Hindlimb muscle (tissue), 1 donor: ENCODE measurements at places on chromosomes 12 and 14.
A peak's percentile ranks its signal among the peaks of the same experiment; 100 is the strongest.

GRCh38 chr12:67471810-67472209, 176.7 kb upstream of the DYRK2 start:
- no peak for DNase-seq

GRCh38 chr12:67080637-67081036, 188.5 kb upstream of the CAND1 start:
- no peak for DNase-seq

GRCh38 chr12:104852102-104852501, 106.0 kb downstream of the SLC41A2 start:
- no peak for DNase-seq

- DNase-seq: no peak
Observed at GRCh38 chr12:62659453-62660295, 193.0 kb downstream of the MON2 start.

DNA sequence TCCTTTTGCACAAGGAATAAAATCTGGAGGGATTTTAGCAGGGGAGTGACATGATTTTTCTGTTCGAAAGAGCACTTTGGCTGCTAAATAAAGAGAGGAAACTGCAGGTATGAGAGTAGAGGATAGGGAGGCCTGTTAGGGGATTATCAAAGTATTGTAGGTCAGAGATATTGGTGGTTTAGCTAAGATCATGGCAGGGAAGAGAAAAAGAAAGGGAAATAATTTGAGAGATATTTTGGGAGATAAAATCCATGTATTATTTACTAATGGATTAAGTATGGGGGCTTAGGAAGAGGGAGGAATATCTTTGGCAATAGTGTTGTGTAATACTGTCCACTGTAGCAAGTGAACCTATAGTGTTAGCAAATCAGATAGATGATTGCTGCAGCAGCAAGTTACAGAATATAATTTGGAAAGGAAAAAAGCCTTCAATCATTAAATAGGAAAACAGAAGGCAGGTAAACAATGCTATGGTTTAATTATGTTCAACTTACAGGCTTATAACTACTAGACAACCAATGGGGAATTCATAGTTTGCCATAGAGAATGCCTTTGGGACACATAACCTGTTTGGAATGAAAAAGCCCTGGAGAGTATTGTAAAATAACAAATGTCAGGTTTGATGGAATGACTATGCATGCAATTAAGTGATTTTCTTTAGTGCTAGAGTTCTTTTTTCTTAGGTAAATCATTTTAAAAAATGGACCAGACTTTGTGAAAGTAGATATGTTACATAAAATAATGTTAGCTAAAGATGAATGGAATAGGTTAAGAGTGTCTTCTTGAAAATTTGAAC, 50.5 kb downstream of the ADIPOR2 start:
- DNase-seq: no peak

DNA sequence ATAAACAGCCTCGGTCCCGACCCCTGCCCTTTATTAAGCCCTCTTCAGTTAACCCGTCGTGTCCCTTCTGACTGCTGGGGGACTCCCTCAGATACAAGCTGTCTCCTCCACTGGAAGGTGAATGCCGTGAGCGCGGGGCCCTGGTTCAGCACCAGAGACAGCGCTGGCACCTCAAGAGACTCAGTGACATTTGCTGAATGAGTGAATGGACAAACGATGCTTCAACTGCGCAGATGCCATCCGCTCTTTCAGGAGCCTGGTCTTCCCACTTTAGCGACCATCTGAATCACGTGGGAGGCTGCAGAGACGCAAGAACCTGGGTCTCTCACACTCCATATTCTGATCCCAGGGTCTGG, 92.6 kb upstream of the SFSWAP start:
- peak; percentile 19 for DNase-seq

- DNase-seq: no peak
Observed at GRCh38 chr12:8644345-8645248, 18.0 kb downstream of the MFAP5 start.

GRCh38 chr14:55747186-55747585, 167.2 kb downstream of the KTN1 start:
- no peak for DNase-seq

GRCh38 chr12:112115259-112116045, 6.9 kb upstream of the NAA25 start:
- DNase-seq: no peak

DNA sequence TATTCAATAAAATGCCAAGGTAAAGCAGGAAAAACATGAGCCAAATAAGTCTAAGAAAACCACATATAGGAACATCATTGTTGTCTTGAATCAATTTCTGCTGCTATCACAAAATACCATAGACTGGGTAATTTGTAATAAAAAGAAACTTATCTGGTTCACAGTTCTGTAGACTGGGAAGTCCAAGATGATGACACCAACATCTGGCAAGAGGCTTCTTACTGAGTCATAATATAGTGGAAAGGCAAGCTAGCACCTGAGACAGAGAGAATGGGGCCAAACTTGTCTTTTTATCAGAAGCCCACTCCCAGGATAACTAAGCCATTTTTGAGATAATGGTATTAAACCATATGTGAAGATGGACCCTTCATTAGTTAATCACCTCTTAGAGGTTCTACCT, 975.9 kb downstream of the FLRT2 start:
- DNase-seq: no peak

DNA sequence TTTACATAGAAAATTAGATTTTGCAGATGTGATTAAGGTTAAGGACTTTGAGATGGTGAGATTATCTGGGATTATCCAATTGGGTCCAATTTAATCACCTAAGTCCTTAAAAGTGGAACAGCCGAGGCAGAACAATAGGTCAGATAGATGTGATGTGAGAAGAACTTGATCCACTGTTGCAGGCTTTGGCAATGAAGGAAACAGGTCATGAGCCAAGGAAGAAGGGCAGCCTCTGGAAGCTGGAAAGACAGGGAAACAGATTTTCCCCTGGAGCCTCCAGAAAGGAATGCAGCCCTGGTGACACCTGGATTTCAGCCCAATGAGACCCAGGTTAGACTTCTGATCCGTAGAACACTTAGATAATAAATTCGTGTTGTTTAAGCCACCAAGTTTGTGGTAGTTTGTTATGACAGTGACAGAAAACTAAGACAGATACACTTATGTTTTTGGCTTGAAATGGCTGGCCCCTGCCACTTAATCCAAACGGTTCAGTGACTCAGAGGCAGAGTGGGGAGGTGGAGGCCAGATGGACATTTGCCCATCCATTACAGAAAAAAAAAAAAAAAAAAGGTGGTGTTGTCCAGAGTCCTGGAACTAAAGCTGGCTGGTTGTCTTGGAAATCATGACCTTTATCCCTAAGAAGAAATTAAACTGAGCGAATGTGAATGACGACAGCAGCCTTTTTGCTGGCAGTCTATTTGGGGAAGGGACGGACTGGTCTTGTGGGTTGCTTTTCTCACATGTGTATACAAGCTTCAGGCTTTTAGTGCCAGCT, 181.9 kb upstream of the NRXN3 start:
- DNase-seq: no peak

DNA sequence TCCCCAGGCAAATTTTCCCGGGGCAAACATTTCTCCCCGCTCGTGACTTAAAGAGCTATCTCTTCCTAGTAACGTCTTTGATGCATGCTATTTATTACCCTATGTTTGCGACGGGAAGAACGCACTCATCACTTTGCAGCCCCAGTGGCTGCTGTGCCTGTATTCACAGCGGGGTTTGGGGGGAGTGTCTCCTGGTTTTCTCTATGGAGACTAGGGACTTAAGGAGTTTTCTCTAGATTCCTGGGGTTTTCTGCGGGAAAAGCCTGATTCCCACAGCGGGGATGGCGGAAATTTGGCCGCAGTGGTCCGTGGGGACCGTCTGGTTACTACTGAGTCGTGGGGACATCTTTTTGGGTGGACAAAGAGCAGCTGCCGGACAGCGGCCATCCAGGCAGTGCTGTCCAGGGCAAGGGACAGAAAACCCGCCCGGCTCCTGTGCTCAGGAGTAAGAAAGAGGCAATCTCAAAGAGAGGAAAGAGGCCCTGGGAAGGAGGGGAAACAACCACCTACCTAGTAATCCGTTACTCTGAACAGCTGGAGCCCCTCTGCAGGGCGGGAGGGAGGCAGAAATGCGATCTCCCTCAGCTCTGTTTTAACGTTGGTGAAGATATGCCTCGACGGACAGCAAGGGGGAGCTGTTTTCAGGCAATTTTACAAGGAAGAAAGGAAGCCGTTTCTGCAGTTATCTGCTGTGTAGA, 771 bp upstream of the AVPR1A start:
- peak; percentile 61 for DNase-seq

DNA sequence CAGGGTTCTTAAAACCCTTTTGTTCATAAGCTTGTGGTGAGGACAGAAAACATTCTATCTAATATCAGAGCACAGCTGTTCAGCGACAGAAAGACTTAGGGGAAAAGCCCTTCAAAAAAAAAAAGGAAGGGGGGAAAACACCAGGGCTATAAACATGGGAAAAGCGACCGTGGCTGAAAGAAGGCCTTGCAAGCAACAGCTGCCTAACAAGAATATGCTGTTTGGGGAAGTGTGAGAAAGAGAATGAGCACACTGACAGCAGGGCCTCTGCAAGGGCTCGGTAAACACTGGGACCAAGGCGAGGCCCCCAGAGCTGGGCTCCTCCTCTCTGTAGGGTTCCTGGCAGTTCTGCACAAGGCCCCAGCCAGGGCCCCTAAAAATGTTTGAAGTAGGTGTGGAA, 27.4 kb upstream of the CCND2 start:
- no peak for DNase-seq

GRCh38 chr14:70666361-70666686, 24.6 kb downstream of the TTC9 start:
- DNase-seq: no peak

- peak; percentile 26 for DNase-seq
Observed at GRCh38 chr12:62123721-62124203, 136.4 kb upstream of the USP15 start.

GRCh38 chr12:50696931-50697330, 67.0 kb upstream of the ATF1 start:
- DNase-seq: no peak

- no peak for DNase-seq
Observed at GRCh38 chr14:104660597-104660996, 28.8 kb upstream of the INF2 start.

GRCh38 chr12:2126676-2127406, 74.1 kb downstream of the CACNA1C start:
- no peak for DNase-seq

- DNase-seq: no peak
Observed at GRCh38 chr12:113880326-113880725, 85.8 kb downstream of the RBM19 start.

GRCh38 chr14:63951021-63951420, 98.2 kb downstream of the SYNE2 start:
- DNase-seq: no peak

GRCh38 chr12:100799770-100800169, 5.2 kb downstream of the ANO4 start:
- DNase-seq: no peak

DNA sequence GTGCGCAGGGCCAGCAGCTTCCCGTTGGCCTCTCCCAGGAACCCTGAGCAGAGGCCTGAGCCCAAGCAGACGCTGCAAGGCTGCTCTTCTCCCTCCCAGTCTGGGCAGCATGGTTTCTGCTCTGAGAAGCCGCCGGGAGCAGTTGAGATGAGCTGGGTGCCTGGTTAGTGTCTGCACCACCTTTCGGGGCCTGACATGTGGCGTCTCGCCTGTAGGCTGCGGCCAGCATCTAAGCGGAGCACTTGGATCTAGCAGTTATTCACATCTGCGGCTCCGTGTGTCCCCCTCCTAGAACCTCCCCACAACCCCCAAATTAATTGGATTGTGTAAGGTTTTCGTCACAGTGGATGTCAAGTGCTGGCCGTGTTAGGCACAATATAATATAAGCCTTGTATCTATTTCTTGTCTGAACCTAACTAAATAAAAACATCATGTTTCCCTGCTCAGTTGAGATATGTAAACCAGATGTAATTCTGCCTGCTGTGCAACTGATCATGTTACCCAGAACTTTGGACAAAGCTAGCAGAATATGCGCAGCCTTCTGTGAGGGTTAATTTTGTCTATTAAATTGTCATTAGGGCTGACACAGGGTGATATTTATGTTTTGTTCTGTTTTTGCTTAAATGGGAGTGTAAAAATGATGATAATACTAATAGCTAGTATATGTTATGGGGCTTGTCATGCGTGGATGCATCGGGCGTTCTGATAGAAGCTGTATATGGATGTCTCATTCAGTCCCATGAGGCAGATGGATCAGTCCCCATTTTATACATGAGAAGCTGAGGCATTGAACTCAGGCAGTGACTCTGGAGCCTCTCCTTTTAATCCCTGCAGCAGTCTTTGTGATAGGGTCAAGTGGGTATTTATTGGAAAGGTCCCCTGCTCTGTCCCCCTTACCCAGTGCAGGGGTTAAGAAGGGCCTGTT, 45.8 kb downstream of the ELK3 start:
- no peak for DNase-seq

DNA sequence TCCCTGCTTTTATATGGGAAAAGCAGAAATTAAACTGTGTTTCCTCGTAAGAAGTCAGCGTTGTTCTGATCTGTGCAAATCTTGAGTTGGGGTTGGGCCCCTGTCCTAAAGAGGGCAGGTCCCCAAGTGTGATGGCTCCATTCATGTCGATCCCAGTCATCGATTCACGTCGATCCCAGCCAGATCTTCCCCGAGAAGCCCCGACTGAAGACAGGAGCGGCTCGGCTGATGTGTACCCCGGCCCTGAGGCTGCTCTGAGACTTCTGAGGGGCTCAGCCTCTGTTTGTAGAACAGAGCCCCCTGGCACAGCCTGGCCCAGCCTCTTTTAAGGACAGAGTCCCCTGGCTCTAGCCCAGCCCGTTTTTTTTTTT, 9.3 kb downstream of the PGAM5 start:
- no peak for DNase-seq

DNA sequence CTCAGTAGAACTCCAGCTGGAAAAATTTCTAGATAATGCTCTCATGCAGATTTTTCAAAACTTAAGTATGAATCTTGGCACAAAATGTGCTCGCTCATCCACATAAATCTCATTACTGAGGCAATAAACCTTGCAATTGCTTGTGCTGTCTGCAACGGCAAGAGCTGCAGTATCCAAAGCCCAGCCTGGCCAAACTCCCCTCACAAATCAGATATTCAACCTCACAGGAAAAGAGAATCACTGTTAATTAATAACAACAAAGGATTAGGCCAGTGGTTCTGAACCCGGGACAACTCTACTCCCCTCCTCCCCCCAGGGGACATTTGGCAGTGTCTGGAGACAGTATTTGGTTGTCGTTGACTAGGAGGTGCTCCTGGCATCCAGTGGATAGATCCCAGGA, 19.2 kb upstream of the CORO1C start:
- no peak for DNase-seq

DNA sequence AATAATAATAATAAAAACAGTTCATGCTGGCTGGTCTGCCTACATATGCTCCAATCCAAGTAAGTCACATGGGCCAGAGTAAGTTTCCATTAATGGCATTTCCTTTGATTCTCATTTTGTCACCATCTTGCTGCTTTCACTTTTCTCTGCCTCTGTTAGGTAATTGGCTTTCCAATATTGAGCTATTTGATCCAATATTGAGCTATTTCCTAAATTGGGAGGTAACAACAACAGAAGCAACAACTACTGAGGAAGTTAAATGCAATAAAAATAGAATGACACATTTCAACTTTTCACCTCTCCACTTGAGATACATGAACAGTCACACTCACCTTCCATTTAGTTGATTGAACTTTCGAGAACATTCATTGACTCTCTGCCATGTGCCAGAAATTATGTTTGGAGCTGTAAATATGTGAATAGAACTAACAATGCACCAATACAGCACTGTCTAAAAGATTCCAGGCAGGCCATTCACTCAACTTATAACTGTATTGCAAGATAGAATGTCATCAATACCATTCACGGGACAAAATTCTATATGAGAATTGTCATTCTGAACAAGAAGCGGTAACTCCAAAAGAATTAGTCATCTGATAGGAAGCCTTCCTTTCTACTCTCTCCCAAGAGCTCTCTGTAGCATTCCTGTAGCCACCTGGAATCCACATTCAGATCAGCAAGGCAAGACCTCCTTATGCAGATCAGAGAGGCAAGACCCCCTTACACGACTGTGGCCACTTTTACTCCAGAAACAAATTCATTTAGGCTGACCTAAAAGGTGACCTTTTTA, 136.4 kb downstream of the PHLDA1 start:
- no peak for DNase-seq
